Thymus (tissue), 14 donors: ENCODE measurements at places on chromosomes 2 and 18. TPM values are rescaled to one million over a fixed set of nuclear protein-coding genes. Genes with fewer than 3 reads are reported as not detected.

TMEM178A gene
- 5.5 TPM for polyA plus RNA-seq

ACKR3 gene
- polyA plus RNA-seq = 13.9 TPM

NEURL3 gene
- 1.8 TPM for polyA plus RNA-seq

CCDC68 gene
- 1.8 TPM for polyA plus RNA-seq

GAREM2 gene
- 0.59 TPM for polyA plus RNA-seq

MLPH gene
- polyA plus RNA-seq = 2.4 TPM

CFAP65 gene
- polyA plus RNA-seq = 0.27 TPM

SCN1A gene
- polyA plus RNA-seq = 0.02 TPM
